ENCODE measurements at places on chromosomes 7 and 10.

GRCh38 chr7:134901389-134902020 lies 84.8 kb upstream of the AGBL3 start:
- no peak for DNase-seq

DNA sequence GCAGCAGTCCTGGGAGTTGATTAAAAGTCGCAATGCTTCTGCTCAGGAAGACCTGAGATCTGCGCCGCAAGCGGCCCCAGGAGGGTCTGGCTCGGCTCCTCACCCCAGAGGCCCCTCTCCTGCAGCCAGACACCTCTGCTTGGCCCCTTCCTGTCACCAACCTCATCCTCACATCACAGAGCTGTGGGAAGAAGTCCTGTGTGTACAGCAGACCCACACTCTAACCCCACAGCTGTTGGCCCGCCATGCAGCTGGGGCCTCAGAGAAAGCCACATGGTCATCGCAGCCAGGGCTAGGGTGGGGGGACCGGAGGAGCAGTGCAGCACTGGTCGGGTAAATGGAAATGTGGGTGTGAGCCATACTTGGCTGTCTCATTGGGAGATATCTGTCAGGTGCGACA lies 97.7 kb downstream of the RGS10 start:
- no peak for DNase-seq

DNA sequence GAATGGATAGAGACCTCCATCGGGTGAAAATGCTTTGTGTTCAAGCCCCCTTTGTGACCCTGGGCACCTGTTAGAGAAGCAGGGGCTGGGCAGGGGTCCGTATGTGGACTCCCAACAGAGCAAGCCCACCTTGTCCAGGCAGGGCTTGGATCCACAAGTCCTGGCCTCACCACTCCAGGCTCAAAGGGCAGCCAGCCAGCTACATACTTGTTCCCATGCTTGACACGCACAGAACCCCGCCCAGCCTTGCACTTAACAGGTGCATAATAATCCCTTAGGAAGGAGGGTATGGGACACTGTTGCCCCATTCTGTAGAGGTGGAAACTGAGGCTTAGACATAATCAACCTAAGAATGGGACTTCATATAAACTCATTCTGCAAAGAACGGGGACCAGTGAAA lies 160.6 kb downstream of the PRKAG2 start:
- DNase-seq, result no peak

DNA sequence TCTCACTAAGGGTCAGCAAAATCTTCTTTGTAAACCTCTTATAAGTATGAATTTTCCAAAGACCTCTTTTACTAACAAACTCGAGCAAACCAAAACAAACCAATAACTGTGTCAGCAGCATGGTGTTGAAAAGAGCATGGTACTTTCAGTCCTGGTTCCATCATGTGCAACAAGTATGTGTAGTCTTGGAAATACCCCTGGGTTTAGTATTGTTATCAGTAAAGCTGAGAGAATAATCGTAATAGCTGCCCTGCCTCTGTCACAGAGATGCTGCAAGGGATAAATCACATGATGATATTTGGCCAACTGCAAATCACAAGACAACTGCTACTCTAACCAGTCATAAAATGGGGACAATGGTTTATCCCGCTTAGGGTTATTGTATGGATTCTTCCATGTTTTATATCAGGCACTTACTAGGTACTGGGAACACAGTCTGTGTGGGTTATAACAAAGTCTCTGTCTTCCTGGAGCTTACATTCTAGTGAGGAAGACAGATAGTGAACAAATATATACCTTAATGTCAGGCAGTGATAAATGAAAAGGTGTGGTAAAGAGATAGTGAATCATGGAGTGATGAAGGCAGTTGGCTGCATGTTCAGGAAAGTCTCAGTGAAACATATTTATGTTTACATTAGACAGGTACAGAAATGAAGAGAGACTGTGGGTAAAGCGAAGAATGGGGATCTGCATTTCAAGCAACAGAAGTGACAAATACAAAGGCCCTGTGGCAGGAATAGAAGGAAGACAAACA lies 60.5 kb upstream of the C10orf90 start:
- no peak for DNase-seq

DNA sequence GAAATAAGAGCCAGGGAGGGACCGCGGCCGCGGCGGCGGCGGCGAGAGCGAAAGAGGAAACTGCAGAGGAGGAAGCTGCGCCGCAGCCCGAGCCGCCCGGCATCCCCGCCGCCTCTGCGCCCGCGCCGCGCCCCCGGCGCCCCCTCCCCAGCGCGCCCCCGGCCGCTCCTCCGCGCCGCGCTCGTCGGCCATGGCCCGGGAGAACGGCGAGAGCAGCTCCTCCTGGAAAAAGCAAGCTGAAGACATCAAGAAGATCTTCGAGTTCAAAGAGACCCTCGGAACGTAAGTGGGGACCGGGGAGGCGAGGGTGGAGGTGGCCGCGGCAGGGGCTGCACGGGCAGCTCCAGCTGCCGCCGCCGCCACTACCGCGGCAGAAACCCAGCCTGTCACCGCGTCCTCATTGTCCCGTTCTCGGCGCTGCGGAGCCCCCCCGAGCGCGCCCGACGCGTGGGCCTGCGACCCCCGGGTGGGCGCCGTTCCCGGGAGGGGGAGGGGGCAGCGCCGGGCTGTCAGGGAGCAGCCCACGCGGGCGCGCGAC lies 351 bp downstream of the CAMK1D start:
- DNase-seq, result no peak
